ENCODE measurements at places on chromosomes 13 and 19. TPM values are rescaled to one million over a fixed set of nuclear protein-coding genes. Genes with fewer than 3 reads are reported as not detected.

ZNF813 gene
- total RNA-seq, result 2.4 TPM

CGB7 gene
- total RNA-seq, result not detected

USHBP1 gene
- total RNA-seq, result not detected

C1QTNF9 gene
- total RNA-seq, result 0.20 TPM

ZNF560 gene
- not detected for total RNA-seq

FOXO1 gene
- total RNA-seq, result 119 TPM

IQCN gene
- 26.5 TPM for total RNA-seq

NKG7 gene
- total RNA-seq, result 1.8 TPM

FREM2 gene
- not detected for total RNA-seq

LRRC63 gene
- total RNA-seq, result 0.20 TPM

PSG3 gene
- total RNA-seq, result 0.42 TPM

DLL3 gene
- 0.17 TPM for total RNA-seq

CAPNS1 gene
- 262 TPM for total RNA-seq

ADGRE1 gene
- total RNA-seq, result 2.4 TPM

GTF2F1 gene
- 53.4 TPM for total RNA-seq

IRGQ gene
- 40.9 TPM for total RNA-seq

PNMA8A gene
- total RNA-seq, result not detected

C19orf81 gene
- not detected for total RNA-seq

LGALS14 gene
- not detected for total RNA-seq

ZNF606 gene
- total RNA-seq, result 10.3 TPM

SOX1 gene
- not detected for total RNA-seq

GIPR gene
- 9.3 TPM for total RNA-seq

STX10 gene
- total RNA-seq, result 56.5 TPM

PRR36 gene
- 0.12 TPM for total RNA-seq

YJEFN3 gene
- total RNA-seq, result 6.6 TPM

EDDM13 gene
- total RNA-seq, result not detected

SIGLEC5 gene
- not detected for total RNA-seq

EPN1 gene
- 46.1 TPM for total RNA-seq

SIGLEC7 gene
- total RNA-seq, result not detected

FCHO1 gene
- 71.9 TPM for total RNA-seq

FSD1 gene
- 1.0 TPM for total RNA-seq

OR10H1 gene
- total RNA-seq, result not detected

LGALS4 gene
- 2.1 TPM for total RNA-seq

IRGC gene
- total RNA-seq, result not detected

CGB5 gene
- total RNA-seq, result not detected

ZNF737 gene
- 11.3 TPM for total RNA-seq

ZNF135 gene
- total RNA-seq, result 0.39 TPM

ZNF471 gene
- 0.62 TPM for total RNA-seq

ZNF730 gene
- 0.52 TPM for total RNA-seq

SMIM24 gene
- total RNA-seq, result 1.4 TPM

SHISA7 gene
- total RNA-seq, result not detected

FPR1 gene
- total RNA-seq, result not detected

POSTN gene
- total RNA-seq, result not detected

IL12RB1 gene
- 60.4 TPM for total RNA-seq

WDR88 gene
- total RNA-seq, result not detected

APOE gene
- total RNA-seq, result 1.4 TPM

CAPS gene
- total RNA-seq, result 38.8 TPM

ACP5 gene
- total RNA-seq, result 40.4 TPM

TEAD2 gene
- not detected for total RNA-seq

CLDND2 gene
- total RNA-seq, result not detected

CATSPERD gene
- not detected for total RNA-seq

All from CD4-positive, CD25-positive, alpha-beta regulatory T cell (primary cell).